ENCODE measurements at places on chromosomes 2 and 18.

- DNase-seq, result no peak
Measured at GRCh38 chr2:127884436-127884835, 1.3 kb downstream of the AMMECR1L start.

DNA sequence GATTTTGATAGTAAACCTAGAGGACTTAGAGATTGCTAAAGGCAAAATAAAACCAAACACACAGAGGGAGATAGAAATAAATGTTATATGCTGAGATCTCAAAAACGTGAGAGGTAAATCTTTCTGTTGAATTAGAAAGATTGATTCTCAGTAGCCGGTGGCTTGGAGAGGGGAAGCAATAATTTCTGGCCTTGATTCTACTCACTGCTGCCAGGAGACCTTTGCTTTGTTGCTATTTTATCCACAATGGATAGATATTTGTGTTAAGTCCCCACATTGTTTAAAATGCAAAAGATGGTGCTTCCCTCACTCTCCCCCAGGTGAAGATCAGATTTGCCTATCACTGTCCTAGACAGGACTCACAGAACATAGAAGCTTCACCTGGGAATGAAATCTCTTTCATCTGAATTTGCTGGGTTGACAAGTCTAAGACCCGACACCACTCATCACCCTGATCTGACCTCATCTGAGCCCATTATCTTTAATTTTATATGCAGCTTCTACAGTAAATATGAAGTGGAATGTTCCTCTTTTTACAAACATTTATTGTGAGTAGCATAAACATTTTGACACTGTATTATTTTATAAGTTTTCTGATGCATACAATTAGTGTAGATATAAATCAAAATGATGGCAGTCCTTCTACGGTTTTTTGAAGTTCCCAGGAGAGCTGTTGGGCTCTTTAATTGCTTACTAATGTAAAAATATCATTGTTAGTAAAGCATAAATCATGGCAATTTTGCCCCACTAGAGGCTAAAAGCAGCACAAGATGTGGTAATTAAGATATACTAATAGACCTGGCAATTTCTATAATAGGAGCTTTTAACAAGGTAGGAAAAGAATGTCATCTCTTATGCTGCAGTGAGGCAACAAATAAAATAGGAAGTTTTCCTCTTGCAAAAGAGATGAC is 149.7 kb downstream of the DCC start:
- no peak for DNase-seq

DNA sequence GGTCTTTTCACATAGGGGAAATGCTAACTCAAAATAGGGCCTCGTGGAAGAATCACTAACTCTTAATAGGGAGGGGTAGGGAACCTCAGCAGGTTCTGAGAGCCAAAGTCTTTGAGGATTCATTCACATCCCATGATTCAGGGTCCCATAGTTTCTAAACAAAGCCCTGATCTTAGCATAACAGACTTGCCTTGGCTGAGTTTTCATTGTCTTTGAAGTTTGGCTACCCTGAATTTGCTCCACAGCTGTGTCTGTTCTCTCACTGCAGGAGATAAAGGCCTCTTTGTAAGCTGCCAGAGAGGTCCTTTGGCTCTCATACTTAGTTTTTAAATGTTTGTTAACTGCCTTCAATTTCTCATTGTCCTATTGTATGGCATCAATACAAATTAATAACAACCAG is 54.5 kb downstream of the ZDBF2 start:
- DNase-seq, result no peak

- DNase-seq, result no peak
Measured at GRCh38 chr2:240392084-240392947, 43.1 kb upstream of the GPC1 start.

DNA sequence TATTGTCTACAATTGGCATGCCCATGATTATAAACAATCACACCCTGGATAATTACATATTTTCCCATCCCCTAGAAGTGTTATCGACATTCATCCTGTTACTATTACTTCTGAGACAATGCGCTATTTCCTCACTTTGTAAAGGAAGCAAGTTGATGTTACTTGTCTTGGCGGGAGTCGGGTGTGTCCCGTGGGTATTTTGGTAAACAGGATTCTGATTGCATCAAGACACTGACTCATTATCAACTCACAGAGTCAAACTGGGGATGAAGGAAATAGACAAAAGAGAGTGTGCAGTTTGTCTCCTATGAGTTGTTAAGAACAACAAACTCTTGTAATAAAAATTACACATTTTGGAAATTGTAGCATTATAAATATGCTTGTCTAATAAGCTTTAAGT is 142.7 kb downstream of the GALR1 start:
- DNase-seq, result no peak
